Breast epithelium (tissue), 4 donors: ENCODE measurements at places on chromosomes 7 and 10. TPM values are rescaled to one million over a fixed set of nuclear protein-coding genes. Genes with fewer than 3 reads are reported as not detected.

Gene HSPA12A
- 23.6 TPM for total RNA-seq

Gene CRYGN
- not detected for total RNA-seq

Gene CAMK2B
- total RNA-seq: 2.0 TPM

Gene TSC22D4
- total RNA-seq: 17.0 TPM

GRCh38 chr10:100969187-100970075 is at the start of gene SEMA4G:
Gene SEMA4G (plus strand): TSS chr10:100969504. CDS start chr10:100972913, 3,409 bp downstream.
- DNase-seq: no peak
- H3K27ac ChIP-seq: no peak within 1 kb of the TSS

- H3K36me3 ChIP-seq: no peaks in the 10 kb centered on the region
- no peak overlapping the region for H3K4me3 ChIP-seq
- H3K27ac ChIP-seq: no peak overlapping the region
- H3K4me1 ChIP-seq: no peaks in the 10 kb centered on the region
- no peaks in the 10 kb centered on the region for H3K27me3 ChIP-seq
Observed at GRCh38 chr10:24681572-24682088, 42.1 kb downstream of the ARHGAP21 start.

Gene IFIT3
- 9.5 TPM for total RNA-seq

Gene PDE1C
- 3.2 TPM for total RNA-seq

Gene FKBP6
- total RNA-seq: not detected

DNA sequence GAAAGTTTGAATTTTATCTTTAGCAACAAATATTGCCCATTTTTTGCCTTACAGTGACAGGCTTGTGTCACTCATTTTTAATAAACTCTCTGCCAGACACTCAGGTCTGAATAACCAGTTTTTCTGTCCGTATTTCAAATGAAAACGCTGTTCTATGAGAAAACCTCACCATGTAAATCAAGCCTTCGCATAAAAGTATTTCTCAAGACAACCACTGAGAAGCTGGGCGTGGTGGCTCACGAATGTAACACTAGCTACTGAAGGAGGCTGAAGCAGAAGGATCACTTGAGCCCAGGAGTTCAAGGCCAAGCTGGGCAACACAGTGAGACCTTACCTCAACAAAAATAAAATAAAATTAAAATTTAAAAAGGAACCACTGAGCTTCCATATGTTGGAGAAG is 339.3 kb downstream of the PARD3 start:
- H3K27ac ChIP-seq: no peak overlapping the region
- H3K36me3 ChIP-seq: no peaks in the 10 kb centered on the region
- no peaks in the 10 kb centered on the region for H3K4me1 ChIP-seq

DNA sequence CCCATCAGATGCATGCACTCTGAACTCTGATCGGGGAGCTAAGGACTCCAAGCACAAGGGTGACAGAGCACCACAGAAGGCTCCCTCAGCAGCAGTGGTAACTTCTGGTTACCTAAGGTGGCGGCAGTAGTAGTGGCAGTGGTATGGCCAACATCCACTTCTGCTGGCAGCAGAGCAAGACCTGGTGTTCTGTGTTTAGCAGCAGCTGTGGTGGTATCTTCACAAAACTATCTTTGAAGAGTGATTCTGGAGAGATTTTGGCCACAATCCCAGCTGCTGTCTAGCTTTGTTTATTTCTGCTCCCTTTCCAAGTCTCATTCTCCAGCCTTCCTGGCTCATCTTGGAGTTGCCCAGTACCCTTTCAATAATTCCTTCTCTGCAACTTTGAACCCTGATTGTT is 102.4 kb upstream of the LRGUK start:
- DNase-seq: no peak
- H3K4me1 ChIP-seq: no peaks in the 10 kb centered on the region
- no peak overlapping the region for H3K4me3 ChIP-seq
- H3K27me3 ChIP-seq: no peaks in the 10 kb centered on the region
- H3K27ac ChIP-seq: no peak overlapping the region
- H3K36me3 ChIP-seq: no peaks in the 10 kb centered on the region

- DNase-seq: peak; percentile 87
- H3K36me3 ChIP-seq: no peaks in the 10 kb centered on the region
- H3K27me3 ChIP-seq: no peaks in the 10 kb centered on the region
- H3K4me1 ChIP-seq: no peaks in the 10 kb centered on the region
- no peak overlapping the region for H3K4me3 ChIP-seq
Observed at GRCh38 chr7:99860281-99861127, 16.3 kb downstream of the OR2AE1 start.

DNA sequence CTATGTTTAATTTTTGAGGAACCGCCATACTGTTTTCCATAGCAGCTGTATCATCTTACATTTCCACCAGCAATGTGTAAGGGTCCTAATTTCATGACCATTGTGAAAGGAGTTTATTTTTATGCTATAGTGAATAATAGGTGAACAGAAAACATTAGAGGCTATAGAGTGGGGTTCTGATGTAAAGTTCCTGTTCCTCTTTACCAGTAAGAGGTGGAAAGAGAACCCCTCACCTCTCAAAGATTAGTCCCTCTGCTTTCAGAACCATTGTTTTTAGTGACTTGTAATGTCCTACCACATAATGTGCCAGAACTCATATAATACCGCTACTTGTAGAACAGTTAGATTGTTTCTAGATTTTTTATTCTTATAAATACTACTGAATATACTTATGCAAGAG is 34.2 kb downstream of the SUFU start:
- H3K4me1 ChIP-seq: no peaks in the 10 kb centered on the region
- H3K27me3 ChIP-seq: no peaks in the 10 kb centered on the region
- no peaks in the 10 kb centered on the region for H3K36me3 ChIP-seq
- no peak overlapping the region for H3K4me3 ChIP-seq
- no peak overlapping the region for H3K27ac ChIP-seq

Gene GHRHR
- total RNA-seq: not detected

DNA sequence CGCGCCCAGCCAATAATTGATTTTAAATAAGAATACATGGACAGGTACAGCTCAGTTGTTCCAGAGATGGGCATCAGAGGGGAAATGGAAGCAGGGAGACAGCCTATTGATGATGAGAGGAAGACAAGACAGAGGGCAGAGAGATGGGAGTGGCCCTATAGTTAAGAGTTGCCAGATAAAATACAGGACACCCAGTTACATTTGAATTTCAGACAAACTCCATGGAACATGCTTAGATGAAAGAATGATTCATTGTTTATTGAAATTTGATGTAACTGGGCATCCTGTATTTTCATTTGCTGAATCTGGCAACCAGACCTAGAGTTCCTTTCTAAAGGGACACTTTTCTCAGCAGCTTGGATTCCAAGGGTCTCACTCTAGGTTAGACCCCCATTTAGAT is 341.1 kb downstream of the FRMD4A start:
- no peaks in the 10 kb centered on the region for H3K36me3 ChIP-seq
- H3K4me1 ChIP-seq: no peaks in the 10 kb centered on the region
- DNase-seq: no peak
- no peak overlapping the region for H3K4me3 ChIP-seq

Gene ANKIB1
- 61.3 TPM for total RNA-seq

- DNase-seq: no peak
- no peak overlapping the region for H3K4me3 ChIP-seq
- H3K36me3 ChIP-seq: no peaks in the 10 kb centered on the region
- H3K27me3 ChIP-seq: no peaks in the 10 kb centered on the region
Observed at GRCh38 chr7:77184990-77185389, 14.6 kb downstream of the FGL2 start.

Gene CALCR
- total RNA-seq: 0.80 TPM

Gene IKZF1
- total RNA-seq: 21.3 TPM

DNA sequence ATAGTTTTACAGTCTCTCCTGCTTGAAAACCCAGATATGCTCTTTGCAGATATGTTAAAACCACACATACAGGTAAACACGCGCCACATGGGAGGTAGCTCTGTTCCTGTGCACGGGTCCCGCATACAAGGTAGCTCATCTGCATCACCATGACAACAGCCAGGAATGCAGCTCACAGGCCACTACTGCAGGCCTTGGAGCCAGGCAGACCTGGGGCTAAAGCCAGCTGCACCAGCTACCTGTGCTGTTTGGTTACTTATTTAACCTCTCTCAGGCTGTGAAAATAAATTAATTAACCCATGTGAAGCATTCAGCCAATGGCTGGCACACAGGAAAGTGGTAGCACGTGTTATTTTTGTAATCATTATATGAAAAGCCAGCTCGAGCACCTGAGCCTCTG is 428.3 kb downstream of the TNS3 start:
- no peaks in the 10 kb centered on the region for H3K4me1 ChIP-seq
- H3K4me3 ChIP-seq: no peak overlapping the region
- DNase-seq: no peak
- H3K36me3 ChIP-seq: no peaks in the 10 kb centered on the region

GRCh38 chr10:121216721-121217181 is 365.6 kb downstream of the WDR11 start:
- DNase-seq: no peak
- H3K4me1 ChIP-seq: no peaks in the 10 kb centered on the region
- no peaks in the 10 kb centered on the region for H3K36me3 ChIP-seq
- H3K4me3 ChIP-seq: no peak overlapping the region

- H3K27ac ChIP-seq: no peak overlapping the region
- H3K4me3 ChIP-seq: no peak overlapping the region
- no peaks in the 10 kb centered on the region for H3K4me1 ChIP-seq
- no peak for DNase-seq
Observed at GRCh38 chr10:69973678-69974077, 79.0 kb upstream of the MACROH2A2 start.

DNA sequence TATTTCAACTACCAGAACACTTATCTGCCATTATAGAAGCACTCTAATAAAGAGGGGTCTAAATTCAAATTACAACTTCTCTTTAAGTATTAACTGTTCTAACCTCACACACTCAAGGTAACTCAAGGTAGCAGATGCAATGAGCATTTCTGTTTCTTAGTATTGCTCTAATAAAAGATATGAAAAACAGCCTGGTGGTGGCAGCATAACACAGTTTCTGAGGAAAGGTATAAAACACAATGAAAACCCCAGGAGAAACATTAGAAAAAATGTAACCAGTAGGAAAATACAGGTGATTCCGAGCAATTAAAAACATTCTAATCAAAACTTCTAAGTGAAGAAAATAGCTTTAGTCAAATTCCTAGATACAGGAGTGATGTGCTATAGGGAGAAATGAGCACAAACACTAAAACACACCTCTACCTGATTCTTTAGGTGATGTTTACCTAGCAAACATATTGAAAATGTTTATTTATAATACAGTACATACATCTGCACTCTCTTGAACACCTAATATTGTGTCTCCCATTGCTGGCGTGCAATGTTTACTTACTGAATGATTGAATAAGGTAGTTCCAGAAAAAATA is 3.5 kb downstream of the MKRN1 start:
- no peak overlapping the region for H3K4me3 ChIP-seq
- DNase-seq: no peak
- no peaks in the 10 kb centered on the region for H3K4me1 ChIP-seq
- no peak overlapping the region for H3K27ac ChIP-seq
- H3K27me3 ChIP-seq: no peaks in the 10 kb centered on the region
- H3K36me3 ChIP-seq: no peaks in the 10 kb centered on the region

DNA sequence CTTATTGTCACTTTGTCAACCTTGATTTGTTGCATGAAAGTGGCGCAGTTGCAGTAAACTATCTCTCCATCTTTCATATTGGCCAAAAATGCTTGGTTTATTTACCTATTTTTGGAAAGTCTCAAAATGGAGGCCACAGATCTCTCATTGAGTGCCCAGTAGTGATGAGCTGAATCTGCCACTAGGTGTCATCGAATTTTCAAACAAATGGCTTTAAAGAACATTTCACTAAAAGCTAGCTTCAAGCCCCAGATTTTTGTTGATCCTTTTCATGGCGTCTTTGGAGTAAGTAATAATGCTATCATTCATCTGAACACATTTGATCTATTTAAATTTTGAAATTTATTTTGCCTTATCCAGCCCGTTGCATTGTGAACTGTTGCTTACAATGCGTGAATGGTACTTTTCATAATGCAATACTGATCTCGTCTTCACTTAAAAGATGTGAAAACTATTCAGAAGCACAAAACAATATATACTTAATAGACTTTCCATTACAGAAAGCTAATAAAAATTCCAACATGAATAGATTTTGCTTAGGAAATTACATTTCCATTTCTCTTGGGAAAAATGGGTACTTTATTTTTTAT is 236.2 kb downstream of the DNAJB9 start:
- H3K27ac ChIP-seq: no peak overlapping the region
- no peaks in the 10 kb centered on the region for H3K36me3 ChIP-seq
- H3K4me3 ChIP-seq: no peak overlapping the region

GRCh38 chr10:11337516-11337915 is 273.9 kb downstream of the USP6NL start:
- no peak overlapping the region for H3K4me3 ChIP-seq
- DNase-seq: no peak

DNA sequence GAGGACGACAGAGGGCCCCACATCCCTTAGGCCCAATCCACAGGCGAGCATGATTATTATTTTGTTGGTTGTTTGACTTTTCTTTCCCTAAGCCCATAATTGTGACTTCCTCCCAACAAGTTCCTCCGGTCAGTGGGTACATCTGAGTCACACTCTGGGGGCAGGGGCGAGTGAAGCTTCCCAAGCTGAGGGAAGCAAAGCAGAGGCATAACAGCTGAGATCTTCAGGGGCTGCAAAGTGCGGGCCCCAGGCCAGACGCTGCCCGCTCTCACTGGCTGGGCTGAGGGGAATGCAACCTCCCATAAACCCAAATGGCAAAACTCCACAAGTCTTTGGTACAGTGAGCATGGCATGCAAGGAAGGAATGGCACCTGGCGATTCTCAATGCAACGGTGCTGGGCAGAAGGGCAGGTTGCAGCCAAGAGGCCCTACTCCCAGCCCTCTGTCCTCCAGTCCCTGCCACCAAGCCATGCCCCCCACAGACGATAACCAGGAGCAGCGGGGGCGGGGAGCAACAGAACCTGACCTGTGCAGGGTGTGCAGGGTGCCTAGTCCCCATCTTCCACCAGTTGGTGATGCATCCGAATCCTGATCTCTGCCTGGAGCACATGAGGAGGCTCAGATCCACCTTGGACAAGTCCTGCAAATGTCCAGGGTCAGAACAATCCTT is 25.3 kb downstream of the TNS3 start:
- no peaks in the 10 kb centered on the region for H3K27me3 ChIP-seq
- H3K27ac ChIP-seq: no peak overlapping the region
- no peak for DNase-seq
- H3K4me1 ChIP-seq: peaks cover 6% of the 10 kb centered on the region
- H3K4me3 ChIP-seq: no peak overlapping the region

GRCh38 chr10:127600479-127600878 is 51.4 kb downstream of the NPS start:
- no peaks in the 10 kb centered on the region for H3K4me1 ChIP-seq
- no peaks in the 10 kb centered on the region for H3K27me3 ChIP-seq
- no peaks in the 10 kb centered on the region for H3K36me3 ChIP-seq
- no peak overlapping the region for H3K27ac ChIP-seq
